CD4-positive, alpha-beta T cell treated with Interleukin-6 for 4 hours (primary cell): ENCODE measurements at places on chromosomes 16 and 17.

GRCh38 chr16:80046261-80046660 is 445.7 kb upstream of the MAF start:
- no peak for DNase-seq

DNA sequence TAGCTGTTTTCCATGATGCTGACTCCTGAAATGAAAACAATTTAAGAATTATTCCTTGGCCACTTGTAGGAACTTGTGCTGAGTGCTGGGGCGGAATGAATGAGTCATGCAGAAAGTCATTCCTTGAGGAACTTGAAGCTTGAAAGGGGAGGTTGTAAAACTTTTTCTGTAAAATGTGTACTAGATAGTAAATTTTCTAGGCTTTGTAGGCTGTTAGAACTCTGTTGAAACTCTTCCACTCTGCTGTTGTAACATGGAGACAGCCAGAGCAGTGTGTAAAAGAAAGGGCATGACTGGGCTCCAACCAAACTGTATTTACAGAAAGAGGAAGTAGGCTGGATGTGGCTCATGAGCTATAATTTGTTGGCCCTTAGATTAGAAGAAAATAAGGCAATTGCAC is 46.1 kb downstream of the ABCA8 start:
- no peak for DNase-seq

DNA sequence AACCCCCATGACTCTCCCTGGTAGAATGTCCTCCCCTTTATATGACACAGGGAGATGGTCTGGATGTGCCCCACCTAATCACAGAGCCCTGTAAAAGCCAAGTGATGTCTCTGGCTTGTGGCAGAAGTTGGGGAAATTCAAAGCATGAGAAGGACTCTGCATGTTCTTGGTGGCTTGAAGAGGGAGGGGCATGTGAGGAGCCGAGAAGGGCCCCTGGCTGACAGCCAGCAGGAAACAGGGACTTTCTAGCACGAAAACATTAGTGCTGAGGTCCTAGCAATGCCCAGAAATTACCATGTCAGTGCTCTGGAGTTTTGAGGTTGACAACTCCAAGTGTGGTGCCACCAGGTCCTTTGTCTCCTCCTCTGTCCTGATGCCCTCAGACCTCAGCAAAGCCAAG is 75.9 kb downstream of the USP22 start:
- peak; percentile 5 for DNase-seq

GRCh38 chr17:3004925-3005324 is 58.5 kb downstream of the OR1D5 start:
- no peak for DNase-seq

DNA sequence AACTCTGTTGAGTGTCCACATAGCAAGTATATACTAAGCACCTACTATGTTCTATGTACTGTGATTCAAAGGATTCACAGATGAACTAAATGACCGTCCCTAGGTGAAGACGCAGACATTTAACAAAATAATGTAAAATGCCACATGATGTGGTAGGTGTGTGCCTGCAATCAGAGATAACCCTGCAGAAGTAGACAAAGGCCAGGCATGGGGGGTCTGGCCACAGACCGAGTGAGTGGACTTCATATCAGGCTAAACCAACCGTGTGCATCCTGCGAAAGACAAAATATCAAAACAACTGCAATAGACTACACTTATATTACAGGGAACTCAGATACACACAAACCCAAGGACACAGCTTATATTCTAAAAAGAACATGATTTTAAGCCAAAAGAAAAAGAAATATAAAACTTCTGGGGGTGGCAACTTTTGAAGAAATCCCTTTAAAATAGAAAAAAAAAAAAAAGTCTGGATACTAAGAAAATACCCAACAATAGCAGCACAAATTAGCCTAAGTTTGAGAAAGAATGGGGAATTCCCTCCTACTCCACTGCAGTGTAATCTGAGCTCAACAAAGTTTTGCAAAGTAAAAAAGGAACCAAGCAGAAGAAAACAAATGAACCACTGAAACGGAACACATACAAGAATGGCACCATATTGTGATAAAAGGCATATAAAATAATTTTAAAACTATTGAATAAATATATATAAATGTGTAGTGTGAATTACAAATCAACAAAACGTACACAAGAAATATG is 12.3 kb downstream of the HSDL1 start:
- no peak for DNase-seq

- DNase-seq = no peak
Measured at GRCh38 chr16:55040366-55041086, 109.9 kb downstream of the IRX5 start.

GRCh38 chr17:16661217-16661616 is 7.6 kb upstream of the ZNF624 start:
- DNase-seq = no peak

- no peak for DNase-seq
Measured at GRCh38 chr16:25052530-25052929, 37.4 kb upstream of the ARHGAP17 start.

DNA sequence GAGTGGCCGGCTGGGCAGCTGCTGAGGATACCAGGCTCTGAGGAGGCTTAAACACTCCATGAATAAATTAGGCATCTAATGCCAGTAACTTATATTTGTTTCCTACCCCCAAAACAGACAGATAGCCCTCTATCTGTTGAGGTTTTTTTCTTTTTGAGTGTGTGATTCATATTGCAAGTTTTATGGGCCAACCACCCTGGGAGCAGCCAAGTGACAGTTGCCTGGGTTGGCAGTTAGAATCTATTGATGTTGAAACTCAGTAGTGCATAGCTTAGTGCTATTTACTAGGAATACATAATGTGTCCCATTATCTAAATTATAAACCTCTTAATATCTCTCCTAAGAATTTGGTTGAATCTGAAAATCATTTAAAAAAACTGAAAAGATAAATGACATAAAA is 397.4 kb downstream of the CA10 start:
- DNase-seq = no peak

GRCh38 chr16:79155904-79156303 is 444.6 kb downstream of the MAF start:
- DNase-seq = no peak

DNA sequence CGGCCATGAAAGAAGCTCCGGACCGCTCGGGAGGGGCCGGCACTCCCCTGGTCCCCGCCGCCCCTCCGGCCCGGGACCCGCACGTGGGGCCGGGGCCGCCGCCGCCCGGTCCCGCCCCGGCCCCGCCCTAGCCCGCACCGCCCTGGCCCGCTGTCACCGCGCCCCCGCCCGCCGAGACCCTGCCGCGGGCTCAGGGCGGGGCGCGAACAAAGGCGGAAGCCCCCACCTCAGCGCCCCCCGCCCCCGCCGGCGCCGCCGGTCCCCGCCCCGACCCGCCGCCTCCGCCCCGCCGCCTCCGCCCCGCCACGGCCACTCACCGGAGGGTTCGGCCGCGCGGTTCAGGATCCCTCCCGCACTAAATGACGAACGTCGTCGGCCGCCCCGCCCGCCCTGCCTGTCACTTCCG is at the start of gene ARHGDIA:
Gene ARHGDIA, minus strand, starts transcription at position 357 of the 406 bp plus-strand sequence. CDS start 1,407 bp downstream, outside the sequence.
- no peak for DNase-seq

GRCh38 chr17:80360396-80360795 is 54.6 kb upstream of the ENDOV start:
- no peak for DNase-seq

DNA sequence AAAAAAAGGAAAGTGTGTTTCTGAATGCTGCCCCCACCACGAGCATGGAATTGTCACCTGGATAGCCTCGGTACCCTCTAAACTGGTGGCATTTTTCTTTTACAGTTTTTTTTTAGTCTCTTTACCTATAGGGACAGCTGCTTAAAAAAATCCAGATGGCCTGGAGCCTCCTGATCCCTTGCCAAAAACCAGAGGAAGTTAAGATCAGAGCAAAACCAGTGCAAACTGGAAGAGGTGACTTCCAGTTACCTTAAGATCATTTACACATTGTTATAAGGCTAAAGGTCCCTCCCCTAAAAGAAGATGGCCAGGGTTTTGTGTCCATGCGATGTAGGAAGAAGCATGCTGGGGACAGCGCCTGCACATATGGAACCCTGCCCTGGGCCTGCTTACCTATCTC is 3.5 kb downstream of the MEFV start:
- no peak for DNase-seq

- DNase-seq = peak; percentile 82
Measured at GRCh38 chr16:87897521-87898505, 28.5 kb upstream of the SLC7A5 start.

DNA sequence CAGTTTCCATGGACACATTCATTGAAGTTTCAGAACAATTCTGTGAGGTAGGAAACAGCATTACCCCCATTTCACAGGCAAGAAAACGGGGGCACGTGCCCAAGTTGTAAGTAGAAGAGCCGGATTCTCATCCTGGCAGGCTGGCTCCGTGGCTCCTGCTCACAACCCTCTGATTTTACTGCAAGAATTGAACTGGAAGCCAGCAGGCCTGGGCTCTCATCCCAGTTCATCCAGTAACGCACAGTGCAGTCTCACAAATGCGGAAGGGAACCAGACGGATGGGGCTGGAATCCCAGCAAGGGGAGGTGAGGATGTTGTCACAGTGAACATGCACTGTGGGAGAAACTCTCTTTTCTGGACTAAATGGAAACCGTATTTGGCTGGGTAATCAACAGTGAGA is 40.7 kb upstream of the DOC2B start:
- DNase-seq = no peak

- no peak for DNase-seq
Measured at GRCh38 chr17:31596382-31597323, 205.2 kb downstream of the RAB11FIP4 start.

DNA sequence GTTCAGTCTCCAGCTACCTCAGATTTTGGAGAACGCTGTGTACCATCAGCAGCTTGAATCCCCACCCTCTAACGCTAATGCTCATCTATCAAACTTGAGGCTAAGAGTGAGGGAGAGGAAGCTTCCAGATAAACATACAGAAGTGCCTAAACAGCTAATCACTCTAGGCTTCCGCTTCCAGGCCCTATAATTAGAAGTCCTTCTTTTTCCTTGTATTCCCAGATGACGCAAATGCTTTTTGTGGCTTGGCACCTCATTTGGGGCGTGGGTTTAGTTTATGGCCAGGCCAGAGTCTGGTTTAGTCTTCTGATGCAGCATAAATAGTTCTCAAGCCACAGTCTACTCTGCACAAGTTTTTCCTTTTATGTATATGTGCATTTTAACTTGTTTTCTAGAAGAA is 263.4 kb downstream of the BCAS3 start:
- no peak for DNase-seq

- DNase-seq = no peak
Measured at GRCh38 chr16:6032438-6032837, 934.8 kb upstream of the EEF2KMT start.

DNA sequence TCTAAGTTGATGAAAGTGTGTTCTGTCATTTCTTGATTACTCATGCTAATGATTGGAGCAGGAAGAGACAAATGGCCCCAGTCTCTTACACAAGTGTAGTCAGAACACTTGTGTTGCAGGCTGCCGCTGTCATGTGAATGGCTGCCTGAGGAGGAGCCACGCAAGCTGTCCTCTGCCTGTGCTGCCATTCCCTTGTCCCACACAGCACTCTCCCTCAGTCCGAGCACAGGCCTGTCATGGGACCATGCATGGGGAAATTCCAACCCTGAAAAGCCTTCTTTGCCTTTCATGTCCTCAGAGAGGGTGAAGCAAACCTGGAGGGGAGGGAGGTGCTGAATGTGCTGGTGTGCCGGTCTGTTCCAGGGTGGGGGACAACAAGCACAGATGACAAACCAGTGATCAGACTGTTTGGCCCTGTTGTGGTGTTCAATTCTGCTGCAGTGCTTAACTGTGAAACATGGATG is 109.4 kb downstream of the MRTFB start:
- DNase-seq = no peak

DNA sequence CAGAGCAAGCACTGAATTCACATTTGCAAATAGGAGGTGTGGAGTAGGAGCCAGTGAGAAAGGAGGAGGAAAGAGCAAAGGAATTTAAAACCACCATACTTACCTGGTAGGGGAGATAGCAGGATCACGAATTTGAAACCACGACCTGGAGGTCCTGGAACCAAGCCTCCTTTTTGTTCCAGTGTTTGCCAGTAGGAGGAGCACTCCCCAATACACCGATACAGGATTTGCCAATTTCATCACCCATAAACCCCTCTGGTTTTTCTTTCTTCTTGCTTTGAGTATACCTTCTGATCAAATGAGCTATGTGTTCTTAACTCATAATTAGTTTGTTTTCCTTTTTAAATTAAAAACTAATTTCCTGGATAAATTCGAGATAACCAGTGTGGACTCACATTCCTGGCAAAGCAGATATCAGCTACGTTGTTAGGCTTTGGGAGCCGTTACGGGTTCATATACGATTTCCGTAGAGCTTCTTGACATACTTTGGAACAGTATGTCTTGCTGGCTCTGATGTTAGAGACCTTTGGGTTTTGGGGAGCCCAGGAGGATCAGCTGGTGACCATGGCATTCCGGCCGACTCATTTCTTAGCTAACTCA is 22.7 kb downstream of the BCO1 start:
- DNase-seq = peak; percentile 18

DNA sequence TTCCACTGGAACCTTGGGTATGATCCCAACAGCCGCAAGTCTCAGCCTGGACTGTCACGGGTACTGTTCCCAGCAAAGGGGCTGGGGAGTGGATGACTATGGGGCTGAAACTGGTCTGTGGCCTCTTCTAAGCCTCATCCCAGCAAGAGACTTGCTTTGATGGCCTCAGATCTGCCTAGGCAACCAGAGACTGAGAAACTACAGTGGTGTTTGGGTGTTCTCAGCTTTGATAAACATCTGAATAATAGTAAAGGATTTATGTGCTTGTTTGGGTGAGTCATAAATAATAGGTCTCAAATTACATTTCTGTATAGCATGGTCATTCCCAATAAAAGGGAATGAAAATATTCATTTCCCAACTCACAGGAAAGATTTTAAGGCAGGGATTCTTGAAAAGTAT is 30.2 kb upstream of the ULK2 start:
- DNase-seq = no peak

DNA sequence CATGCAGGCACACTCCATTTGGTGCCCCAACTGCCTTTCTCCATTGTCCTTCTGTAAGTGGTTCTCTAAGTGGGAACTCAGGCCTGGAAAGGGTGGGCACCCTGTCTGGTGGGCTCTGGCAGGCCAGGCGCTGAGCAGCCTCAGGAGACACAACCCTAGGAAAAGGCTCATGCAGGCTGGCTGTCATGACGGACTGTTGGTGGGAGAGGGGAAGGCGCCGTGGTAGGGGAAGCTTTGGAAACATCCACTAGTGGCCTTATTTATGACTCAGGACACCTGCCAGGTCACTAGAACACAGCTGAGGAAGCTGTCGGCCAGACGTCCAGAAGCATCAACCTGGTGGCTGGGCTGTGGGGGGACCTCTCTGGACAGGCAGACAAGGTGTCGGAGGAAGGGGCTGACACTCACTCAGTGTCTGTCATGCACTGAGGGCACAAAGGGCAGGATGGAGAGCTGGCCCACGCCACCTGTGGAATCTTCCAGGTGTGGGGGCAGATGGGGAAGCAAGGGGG is 216.0 kb downstream of the SEC14L1 start:
- DNase-seq = no peak

- DNase-seq = peak; percentile 82
Measured at GRCh38 chr17:42337442-42337841, 49.1 kb downstream of the STAT5A start.

GRCh38 chr16:71885261-71885650 is 1.3 kb upstream of the ZNF821 start:
- DNase-seq = no peak

- no peak for DNase-seq
Measured at GRCh38 chr17:61492759-61493526, 40.7 kb downstream of the TBX4 start.

GRCh38 chr17:72677108-72677507 is 415.4 kb downstream of the SLC39A11 start:
- DNase-seq = no peak

GRCh38 chr16:47833771-47834170 is 322.0 kb downstream of the ABCC12 start:
- DNase-seq = no peak
